Posterior vena cava (tissue), 2 donors: ENCODE measurements at places on chromosomes 4 and X. TPM values are rescaled to one million over a fixed set of nuclear protein-coding genes. Genes with fewer than 3 reads are reported as not detected.

DNA sequence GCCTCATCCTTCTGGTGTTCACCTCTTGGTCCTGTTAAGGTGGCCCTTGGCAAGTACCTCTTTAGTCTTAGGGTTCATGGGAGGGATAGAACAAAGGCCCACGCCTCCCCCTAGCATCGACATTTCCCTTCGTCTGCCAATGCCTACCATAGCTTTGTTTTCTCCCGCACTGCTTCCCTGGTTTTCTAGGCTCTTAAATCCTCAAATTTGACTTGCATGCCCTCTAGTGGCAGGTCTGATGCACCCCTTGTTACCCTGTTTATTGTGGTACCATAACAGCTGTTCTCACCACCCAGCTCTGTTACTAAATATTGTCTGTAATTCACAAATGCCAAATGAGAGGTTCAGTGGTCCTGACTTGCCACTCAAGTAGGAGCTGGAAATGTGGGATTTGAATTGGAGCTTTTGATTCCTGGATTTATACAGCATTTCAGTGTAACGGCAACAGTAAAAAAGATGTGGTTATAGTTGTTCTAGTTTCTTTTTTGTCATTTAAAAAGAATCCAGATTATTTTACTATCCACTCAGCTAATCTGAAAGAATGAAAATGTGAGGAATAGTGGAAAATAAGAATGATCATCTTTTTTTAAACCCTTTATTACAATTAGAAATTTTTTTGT, 100.1 kb downstream of the REPS2 start:
- DNase-seq, result no peak

GRCh38 chr4:5752376-5753184, 41.6 kb downstream of the EVC start:
- DNase-seq, result no peak

The KLHL2 gene
- total RNA-seq, result 23.8 TPM

DNA sequence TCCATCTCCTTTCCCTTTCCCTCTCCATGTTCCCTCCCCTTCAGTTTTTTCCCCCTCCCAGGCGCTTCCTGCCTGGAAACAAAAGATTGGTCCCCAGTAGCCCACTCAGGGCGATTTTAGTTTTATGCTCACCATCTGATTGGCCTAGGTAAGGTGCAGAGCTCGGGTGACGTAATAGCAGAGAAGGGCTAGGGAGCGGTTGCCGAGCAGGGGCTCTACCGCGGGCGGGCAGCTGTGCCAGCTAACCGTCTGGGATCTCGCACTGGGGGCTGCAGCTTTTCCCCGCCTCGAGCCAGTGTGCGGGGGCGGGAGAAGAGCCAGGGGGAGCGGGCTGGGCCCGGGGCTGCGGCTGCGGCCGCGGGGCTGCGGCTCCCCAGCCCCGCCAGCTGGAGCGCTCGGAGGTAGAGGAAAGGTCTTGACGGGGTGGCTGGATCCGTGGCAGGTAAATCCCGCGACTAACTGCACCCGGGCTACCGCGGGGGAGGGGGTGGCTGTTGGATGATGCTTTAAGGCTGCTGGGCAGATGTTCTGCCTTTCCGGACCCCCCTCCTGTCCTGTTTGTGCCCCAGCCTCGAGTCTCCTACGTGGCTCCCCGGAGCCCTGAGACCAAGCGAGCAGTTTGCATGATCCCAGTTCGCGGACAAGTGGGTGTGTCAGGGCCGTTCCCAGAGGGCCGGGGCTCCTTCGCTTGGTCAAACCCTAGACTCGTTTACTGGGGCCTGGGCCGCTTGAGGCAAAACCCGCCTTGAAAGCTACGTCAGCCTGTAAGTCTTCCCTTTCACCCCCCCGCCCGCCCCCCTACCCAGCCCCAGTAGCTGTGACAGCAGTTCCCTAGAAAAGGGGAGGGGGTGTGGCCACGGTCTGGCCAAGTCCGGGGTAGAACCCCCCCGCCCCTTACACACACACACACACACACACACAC, at the start of gene PAK3:
PAK3 (plus strand) TSS at position 218 of the 922 bp plus-strand sequence. CDS start 26,913 bp downstream, outside the sequence.
- DNase-seq, result no peak

The LRAT gene
- total RNA-seq, result not detected

DNA sequence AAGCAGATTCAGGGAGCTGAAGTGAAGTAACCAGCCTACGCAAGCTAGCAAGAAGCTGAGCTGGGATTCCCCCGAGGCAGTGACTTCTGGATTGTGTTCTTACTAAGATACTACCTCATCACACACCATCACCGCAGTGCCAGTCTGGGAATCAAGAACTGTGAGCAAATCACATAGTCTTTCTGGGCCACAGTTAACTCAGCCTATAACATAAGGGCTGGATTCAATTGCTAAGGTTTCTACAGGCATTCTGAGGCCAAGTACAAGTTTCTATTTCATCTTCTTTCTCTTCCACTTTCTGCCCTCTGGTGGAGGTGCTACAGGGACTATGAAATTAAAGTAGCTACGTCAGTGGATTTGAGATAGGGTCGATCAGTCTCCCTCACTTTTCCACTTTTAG, 1.4 kb upstream of the CORIN start:
- DNase-seq, result no peak

The KCTD8 gene
- 1.4 TPM for total RNA-seq

- no peak for DNase-seq
These were observed 32.0 kb downstream of the CEP135 start for GRCh38 chr4:55980725-55981124.

GRCh38 chr4:87444741-87445140, 22.4 kb downstream of the NUDT9 start:
- no peak for DNase-seq

GRCh38 chr4:160110891-160111290, 1008.0 kb downstream of the RAPGEF2 start:
- DNase-seq, result no peak

The SEC31A gene
- 309 TPM for total RNA-seq

The PPP4R3C gene
- not detected for total RNA-seq

- DNase-seq, result no peak
These were observed 242.5 kb downstream of the CFAP299 start for GRCh38 chr4:80578001-80578400.

DNA sequence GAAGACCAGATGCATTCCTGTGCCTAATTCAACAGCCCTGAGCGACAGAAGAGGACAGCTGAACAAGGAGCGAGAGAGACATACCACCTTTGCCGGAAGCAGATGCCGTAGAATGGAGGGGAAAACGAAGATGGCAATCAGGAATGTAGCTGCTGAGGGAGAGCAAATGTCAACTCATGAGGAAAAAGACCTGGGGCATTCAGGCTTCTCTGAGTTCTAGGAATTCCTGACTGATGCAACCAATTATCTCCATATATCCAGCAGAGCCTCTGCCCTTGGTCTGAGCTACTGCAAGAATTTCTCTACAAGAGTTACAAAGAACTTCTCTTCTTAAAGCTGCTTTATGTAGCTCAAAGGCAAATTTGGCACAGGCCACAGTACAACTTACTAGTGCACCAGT, 40.5 kb upstream of the INPP4B start:
- DNase-seq, result no peak

DNA sequence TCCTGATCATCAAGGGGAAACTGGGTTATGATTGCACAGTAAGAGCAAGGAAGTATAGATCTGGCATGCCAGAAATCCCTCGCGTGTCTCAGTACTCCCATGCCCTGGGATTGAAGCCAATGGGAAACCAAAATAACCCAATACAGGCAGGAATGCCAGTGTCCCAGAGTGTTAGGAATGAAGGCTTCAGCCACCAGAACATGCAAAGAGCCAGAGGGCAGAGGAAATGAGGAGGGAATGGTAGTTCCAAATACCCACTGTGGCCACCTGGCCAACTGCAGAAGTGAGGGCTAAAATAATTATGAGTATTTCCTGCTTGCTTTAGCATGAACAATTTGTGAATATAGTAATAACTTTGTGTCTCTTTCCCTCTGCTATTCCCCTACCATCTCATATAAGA, 12.2 kb downstream of the MTNR1A start:
- DNase-seq, result no peak

The CCKAR gene
- not detected for total RNA-seq

GRCh38 chrX:121301356-121301755, 253.9 kb downstream of the GLUD2 start:
- DNase-seq, result no peak

GRCh38 chr4:40255393-40256281, 58.8 kb downstream of the RHOH start:
- DNase-seq, result no peak

- no peak for DNase-seq
These were observed 329.4 kb upstream of the PCDH18 start for GRCh38 chr4:137861682-137862081.
